Posterior cingulate gyrus (tissue), 11 donors: ENCODE measurements at places on chromosomes 6 and 20.

DNA sequence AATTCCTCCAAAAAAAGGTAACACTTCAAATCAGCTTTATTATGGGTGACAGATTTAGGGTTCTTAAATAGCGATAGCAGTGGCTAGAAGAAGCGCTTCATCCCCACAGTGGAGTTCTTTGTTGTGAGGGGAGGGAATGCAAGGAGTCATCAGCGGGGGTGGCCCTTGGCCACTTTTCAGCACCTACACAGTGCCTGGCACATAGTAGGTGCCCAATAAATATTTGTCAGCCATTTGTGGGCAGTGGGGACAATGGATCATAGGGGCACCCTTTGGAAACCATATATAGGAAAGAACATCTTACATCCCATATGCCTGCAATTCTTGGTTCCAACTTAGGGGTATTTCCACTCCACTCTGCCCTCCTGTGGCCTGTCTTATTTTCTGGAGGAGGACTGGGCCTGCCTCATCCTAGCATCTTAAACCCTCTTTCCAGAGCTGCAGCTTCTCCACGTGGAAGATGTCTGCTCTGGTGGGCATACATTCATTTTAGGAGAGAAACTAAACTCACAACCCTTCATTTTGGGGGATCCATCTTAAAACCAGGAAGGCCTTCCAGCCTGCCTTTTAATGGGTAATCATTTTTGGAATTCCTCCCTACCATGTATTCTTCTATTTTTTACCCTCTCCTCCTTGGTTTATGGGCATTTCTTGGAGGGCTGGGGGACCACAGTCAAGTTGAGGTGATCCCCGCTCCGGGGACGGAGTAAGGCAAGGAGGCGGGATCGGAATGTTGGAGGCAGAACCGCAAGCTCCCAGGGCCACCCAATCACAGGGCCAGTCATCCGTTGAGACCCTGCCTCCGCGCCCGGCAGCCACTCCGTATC is 2.6 kb upstream of the GPSM3 start:
- DNase-seq: peak; percentile 69

DNA sequence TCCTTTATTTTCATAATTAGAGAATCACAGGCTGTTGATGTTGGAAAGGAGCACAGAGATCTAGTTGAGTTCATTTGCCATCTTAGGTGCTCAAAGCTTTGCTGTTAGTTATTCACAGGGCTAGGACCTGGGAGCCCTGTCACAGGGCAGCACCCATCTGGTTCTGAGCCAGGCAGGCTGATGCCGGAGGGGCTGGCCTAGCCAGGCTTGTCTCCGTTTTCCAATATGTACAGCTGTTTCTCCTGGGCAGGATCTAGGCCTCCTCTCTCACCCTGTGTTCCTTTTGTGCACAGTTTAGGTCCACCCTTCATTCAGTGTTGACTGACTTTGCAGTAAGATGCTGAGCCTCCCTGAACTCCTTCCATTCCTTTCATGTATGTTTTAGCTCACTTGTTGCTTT is 33.4 kb downstream of the LRRC1 start:
- DNase-seq: no peak

GRCh38 chr6:78925317-78925716 is 58.0 kb downstream of the IRAK1BP1 start:
- no peak for DNase-seq

GRCh38 chr6:134358320-134358719 is 40.4 kb upstream of the SGK1 start:
- DNase-seq: no peak

GRCh38 chr6:128358244-128358776 is 162.1 kb downstream of the PTPRK start:
- DNase-seq: no peak

GRCh38 chr6:22024973-22025467 is 271.8 kb downstream of the PRL start:
- DNase-seq: no peak

- no peak for DNase-seq
Observed at GRCh38 chr20:36128463-36129159, 25.9 kb upstream of the EPB41L1 start.

DNA sequence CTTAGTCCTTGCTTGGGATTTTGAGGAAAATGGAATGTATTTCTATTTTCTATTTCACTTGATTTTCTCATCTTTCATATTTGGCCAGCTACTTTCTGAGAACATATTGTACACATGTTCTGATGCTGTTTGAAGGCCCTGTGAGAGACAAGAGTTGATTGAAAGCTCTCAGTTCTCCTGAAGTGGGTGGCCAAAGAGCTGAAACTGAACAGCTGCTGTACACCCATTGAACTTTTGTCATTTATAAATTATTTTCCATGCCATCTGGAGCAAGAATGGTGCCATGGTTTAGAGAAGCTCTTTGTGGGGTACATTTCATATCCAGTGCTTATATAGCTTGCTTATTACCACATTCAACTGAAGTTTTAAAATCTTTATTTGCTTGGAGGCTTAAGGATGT is 298.3 kb downstream of the PRL start:
- DNase-seq: no peak
